Kidney capillary endothelial cell (primary cell): ENCODE measurements at places on chromosomes 4 and X.
A peak's percentile ranks its signal among the peaks of the same experiment; 100 is the strongest.

GRCh38 chrX:44568196-44568595 lies 25.5 kb upstream of the FUNDC1 start:
- no peak for DNase-seq

GRCh38 chrX:35499071-35499862 lies 298.9 kb upstream of the MAGEB16 start:
- no peak for DNase-seq

- peak; percentile 60 for DNase-seq
These were observed 20.3 kb downstream of the MEPE start for GRCh38 chr4:87853108-87853507.

GRCh38 chr4:169567916-169568315 lies 44.5 kb downstream of the NEK1 start:
- DNase-seq: no peak

DNA sequence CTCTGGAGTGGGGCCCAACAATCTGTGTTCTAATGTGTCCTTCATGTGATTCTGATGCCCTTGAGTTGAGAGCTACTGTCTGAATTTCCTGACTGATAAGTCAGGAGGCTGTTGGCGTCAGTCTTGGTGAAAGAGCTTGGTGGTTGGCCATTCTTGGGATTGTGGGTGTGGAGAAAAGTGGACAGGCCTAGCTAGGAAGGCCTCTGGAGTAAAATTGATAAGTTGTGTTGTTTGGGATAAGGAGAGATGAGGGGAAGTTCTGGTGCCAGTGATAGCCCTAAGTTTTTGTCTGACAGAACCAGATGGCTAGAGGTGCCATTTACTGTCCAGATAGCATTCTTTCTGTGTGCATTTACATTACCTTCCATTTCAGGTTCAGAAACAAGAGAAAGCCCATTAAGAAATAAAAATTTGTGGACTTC lies 11.7 kb downstream of the NSD2 start:
- DNase-seq: no peak

- DNase-seq: peak; percentile 44
These were observed 512 bp downstream of the NOP14 start for GRCh38 chr4:2962614-2963174.

- no peak for DNase-seq
These were observed 5.5 kb upstream of the MMAA start for GRCh38 chr4:145613566-145614232.

- DNase-seq: no peak
These were observed 777 bp upstream of the WDFY3 start for GRCh38 chr4:84967243-84967690.

GRCh38 chr4:87985097-87985886 lies 9.8 kb downstream of the SPP1 start:
- DNase-seq: peak; percentile 47

DNA sequence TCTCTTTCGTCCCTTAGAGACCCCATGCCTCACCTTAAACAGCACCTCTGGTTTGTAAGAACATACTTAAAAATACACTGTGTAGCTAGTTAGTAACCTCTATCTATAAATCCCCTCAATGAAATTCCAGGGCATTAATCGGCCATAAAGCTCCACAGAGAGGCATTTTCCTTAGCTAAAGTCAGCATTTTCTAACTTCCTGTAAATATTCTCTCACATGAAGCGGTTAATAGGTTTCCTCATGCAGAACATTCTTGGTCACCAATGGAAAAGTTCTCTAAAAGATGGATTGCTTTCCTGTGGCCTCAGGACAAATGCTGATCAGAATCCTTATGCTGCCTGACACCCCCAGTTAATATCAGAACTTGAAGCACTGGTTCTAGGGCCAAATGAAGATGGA lies 248.6 kb upstream of the BOD1L1 start:
- no peak for DNase-seq
